ENCODE measurements at places on chromosomes 3 and 15. TPM values are rescaled to one million over a fixed set of nuclear protein-coding genes. Genes with fewer than 3 reads are reported as not detected.

DNA sequence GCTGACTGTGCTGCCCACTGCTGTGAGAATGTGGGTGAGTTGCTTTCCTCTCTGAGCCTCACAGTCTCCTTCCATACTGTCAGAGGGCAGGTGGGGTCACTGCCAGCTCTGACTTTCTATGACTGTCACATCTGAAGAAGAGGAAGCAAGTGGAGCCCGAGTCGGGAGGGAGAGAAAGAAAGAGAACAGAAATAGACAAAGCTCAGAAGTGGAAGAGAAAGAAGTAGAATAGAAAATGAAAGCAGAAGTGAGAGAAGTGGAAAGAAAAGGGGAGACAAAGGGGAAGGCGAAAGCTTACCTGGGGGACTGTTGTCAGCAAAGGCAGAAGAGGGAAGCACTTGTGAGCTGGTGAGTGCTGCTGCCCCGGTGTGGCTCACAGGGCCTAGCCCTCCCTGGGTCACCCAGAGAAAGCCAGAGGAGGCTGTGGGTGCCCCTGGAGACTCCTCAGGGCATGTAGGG lies 57.9 kb downstream of the EPHB1 start:
- H3K4me3 ChIP-seq = no peak overlapping the region
- H3K4me1 ChIP-seq = no peaks in the 10 kb centered on the region
- H3K36me3 ChIP-seq = no peaks in the 10 kb centered on the region

GRCh38 chr15:41937568-41937923 lies 34.8 kb downstream of the EHD4 start:
- DNase-seq = no peak
- H3K4me3 ChIP-seq = no peak overlapping the region
- H3K27me3 ChIP-seq = no peaks in the 10 kb centered on the region
- H3K36me3 ChIP-seq = peaks cover 38% of the 10 kb centered on the region
- peaks cover 64% of the 10 kb centered on the region for H3K4me1 ChIP-seq
- no peak overlapping the region for H3K27ac ChIP-seq

DNA sequence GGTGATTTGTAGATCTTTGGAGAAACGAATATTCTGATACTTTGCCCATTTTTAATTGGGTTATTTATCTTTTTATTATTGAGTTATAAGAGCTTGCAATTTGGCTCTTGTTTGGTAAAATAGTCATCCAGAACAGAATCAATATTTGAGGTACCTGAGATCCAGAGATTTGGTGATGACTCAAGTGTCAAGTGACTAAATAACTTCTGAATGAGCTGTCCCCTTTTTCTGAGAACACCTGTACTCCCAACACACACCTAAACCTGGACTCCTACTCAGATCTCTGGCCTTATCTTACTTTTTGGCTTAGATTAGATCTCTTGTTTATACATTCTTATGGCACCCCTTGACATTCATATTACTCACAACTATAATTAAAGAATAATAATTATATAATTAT lies 3.1 kb upstream of the TRA2B start:
- H3K36me3 ChIP-seq = no peaks in the 10 kb centered on the region
- peak overlapping the region; percentile 26 for H3K27ac ChIP-seq
- DNase-seq = no peak
- no peaks in the 10 kb centered on the region for H3K27me3 ChIP-seq
- H3K4me1 ChIP-seq = peaks cover 18% of the 10 kb centered on the region

GRCh38 chr3:9679476-9680080 lies 24.1 kb upstream of the CPNE9 start:
- H3K27me3 ChIP-seq = no peaks in the 10 kb centered on the region
- peaks cover 40% of the 10 kb centered on the region for H3K36me3 ChIP-seq

DNA sequence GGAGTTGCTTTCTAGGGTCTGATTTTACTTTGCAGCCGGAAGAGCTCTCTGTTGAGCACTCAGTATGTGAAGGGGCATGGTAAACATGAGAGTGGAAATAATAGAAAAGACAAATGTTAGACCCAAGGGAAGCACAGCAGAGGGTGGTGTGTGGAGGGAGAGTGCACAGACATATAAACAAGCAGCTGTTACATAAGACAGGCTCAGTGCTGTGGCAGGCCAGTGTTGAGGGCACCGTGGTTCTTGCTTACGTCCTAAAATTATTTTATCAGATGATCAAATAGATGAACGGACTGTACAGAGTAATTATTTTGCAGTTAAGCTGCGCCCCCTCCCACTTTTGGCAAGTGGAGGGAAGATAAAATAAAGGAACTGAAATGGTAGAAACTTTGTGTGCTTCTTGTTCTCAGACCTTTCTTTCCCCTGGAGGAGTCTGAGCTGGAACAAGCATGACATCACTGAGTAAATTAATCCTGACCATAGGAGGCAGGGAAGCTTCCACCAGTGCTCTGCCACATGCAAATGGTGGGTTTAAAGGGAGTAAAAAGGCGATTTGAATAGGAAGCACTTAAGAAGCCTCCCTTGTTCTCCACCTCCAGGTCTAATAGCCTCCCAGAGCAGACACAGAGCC lies 205.6 kb downstream of the IL20RB start:
- no peak overlapping the region for H3K27ac ChIP-seq
- H3K4me1 ChIP-seq = peaks cover 3% of the 10 kb centered on the region
- H3K27me3 ChIP-seq = no peaks in the 10 kb centered on the region
- H3K4me3 ChIP-seq = no peak overlapping the region
- no peak for DNase-seq

GRCh38 chr15:74768099-74768770 lies 13.6 kb upstream of the CSK start:
- no peak for DNase-seq
- H3K36me3 ChIP-seq = no peaks in the 10 kb centered on the region
- peaks cover 14% of the 10 kb centered on the region for H3K27me3 ChIP-seq
- no peak overlapping the region for H3K4me3 ChIP-seq
- H3K27ac ChIP-seq = no peak overlapping the region

UTS2B gene
- not detected for polyA plus RNA-seq

CPLX3 gene
- polyA plus RNA-seq = 0.03 TPM

GYG1 gene
- polyA plus RNA-seq = 20.6 TPM

CLDN16 gene
- 0.88 TPM for polyA plus RNA-seq

ZDHHC23 gene
- 1.4 TPM for polyA plus RNA-seq
